ENCODE measurements at places on chromosomes 1 and 21.

DNA sequence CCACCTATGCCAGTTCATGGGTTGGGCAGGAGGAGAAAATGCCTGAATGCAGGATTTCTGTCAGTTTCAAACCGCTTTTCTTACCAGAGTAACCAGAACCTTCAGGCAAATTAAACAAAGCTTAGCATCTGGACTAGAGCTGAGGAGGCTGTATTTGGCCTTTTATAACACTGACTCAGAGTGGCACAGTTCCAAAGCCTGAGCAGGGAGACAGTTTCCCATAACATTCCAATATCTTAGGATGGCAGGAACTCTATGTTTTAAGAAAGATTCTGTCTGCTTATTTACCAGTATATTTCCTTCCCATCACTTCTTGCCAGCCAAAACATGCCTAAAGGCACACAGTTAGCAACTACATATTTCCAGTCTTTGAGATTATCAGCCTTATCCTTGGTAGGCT is 46.8 kb downstream of the UBR4 start:
- no peak overlapping the region for H3K27ac ChIP-seq
- DNase-seq = no peak
- H3K27me3 ChIP-seq = no peaks in the 10 kb centered on the region
- peaks cover 35% of the 10 kb centered on the region for H3K36me3 ChIP-seq
- no peaks in the 10 kb centered on the region for H3K4me1 ChIP-seq

DNA sequence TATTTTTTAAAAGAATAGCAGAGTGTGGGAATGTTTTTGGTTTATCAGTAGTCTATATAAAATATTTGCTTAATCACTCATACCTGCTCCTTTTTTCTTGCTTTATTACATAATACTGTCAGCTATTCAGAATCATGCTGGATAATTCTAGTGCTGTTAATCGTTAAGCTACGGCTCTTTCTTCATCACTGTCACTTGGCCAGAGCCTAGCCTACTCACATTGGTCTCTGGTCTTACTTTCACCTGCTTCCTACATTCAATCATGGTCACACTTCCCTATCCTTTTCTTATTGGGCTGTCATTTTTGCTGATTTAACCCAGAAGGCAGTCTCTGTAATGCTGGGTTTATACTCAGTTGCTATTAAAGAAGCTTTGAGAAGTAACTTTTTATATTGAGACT is 2.5 kb downstream of the KLHL20 start:
- no peak overlapping the region for H3K27ac ChIP-seq
- H3K4me3 ChIP-seq = no peak overlapping the region
- H3K4me1 ChIP-seq = no peaks in the 10 kb centered on the region
- no peaks in the 10 kb centered on the region for H3K27me3 ChIP-seq

GRCh38 chr1:4946343-4946742 is 291.9 kb downstream of the AJAP1 start:
- no peaks in the 10 kb centered on the region for H3K4me1 ChIP-seq
- no peak for DNase-seq
- H3K36me3 ChIP-seq = no peaks in the 10 kb centered on the region
- no peak overlapping the region for H3K4me3 ChIP-seq
- H3K27me3 ChIP-seq = no peaks in the 10 kb centered on the region

GRCh38 chr1:3564921-3565831 is 46.1 kb downstream of the MEGF6 start:
- no peak overlapping the region for H3K27ac ChIP-seq
- DNase-seq = peak; percentile 31
- no peaks in the 10 kb centered on the region for H3K36me3 ChIP-seq
- no peaks in the 10 kb centered on the region for H3K27me3 ChIP-seq

DNA sequence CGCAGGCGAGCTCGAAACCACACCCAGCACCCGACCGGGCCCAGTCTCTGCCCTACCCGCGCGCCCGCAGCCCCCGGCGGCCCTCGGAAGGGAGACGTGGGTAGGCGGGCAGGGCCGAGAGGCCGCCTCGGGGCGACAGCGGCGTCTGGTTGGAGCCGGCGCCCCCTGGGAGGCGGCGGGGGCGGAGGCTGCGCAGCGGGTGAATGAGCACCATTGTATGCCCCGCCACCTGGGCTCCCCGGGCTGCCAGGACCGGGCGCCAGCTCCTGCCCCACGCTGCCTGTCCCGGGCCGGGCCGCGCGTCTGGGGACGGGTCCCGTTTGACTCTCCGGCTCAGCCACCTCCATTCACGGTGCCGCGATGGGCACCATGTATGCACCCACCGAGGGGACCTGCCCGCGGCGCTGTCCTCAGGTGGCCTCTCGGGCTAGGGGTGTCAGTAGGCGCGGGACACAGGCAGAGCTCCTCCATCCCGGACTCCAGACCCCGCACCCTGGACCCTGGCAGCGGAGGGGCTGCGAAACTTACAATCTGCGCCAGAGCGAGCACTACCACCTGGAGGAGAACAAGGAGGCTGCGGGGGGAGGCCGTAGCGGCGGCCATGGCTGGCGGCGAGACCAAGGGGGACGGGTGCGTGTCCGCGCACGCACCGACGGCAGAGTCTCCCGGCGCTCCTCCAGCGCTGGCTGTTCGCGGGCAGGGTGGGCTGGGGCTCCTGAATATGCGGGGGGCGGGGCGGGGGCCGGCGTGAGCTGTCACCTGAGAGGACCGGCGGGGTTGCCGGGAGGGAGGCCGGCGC is at the start of gene COL9A2:
Gene COL9A2, minus strand, starts transcription at position 692 of the 799 bp plus-strand sequence. Its CDS starts 89 bp downstream, at position 603.
- H3K4me3 ChIP-seq = peak within 1 kb of the TSS; percentile 48
- H3K36me3 ChIP-seq = no peaks in the 10 kb centered on the region
- H3K27ac ChIP-seq = no peak within 1 kb of the TSS
- no peak for DNase-seq
- H3K27me3 ChIP-seq = peaks cover 27% of the 10 kb centered on the region
- no peaks in the 10 kb centered on the region for H3K4me1 ChIP-seq

GRCh38 chr21:14271053-14271452 is 55.1 kb downstream of the RBM11 start:
- no peak overlapping the region for H3K27ac ChIP-seq
- H3K4me1 ChIP-seq = no peaks in the 10 kb centered on the region
- H3K27me3 ChIP-seq = peaks cover 2% of the 10 kb centered on the region
- no peaks in the 10 kb centered on the region for H3K36me3 ChIP-seq
- DNase-seq = no peak
- H3K4me3 ChIP-seq = no peak overlapping the region

- no peaks in the 10 kb centered on the region for H3K36me3 ChIP-seq
- no peak for DNase-seq
- H3K27ac ChIP-seq = no peak overlapping the region
- no peak overlapping the region for H3K4me3 ChIP-seq
- peaks cover 3% of the 10 kb centered on the region for H3K4me1 ChIP-seq
These were observed 12.8 kb downstream of the TRAPPC10 start for GRCh38 chr21:44024887-44025353.

GRCh38 chr1:3611170-3612019 is at the start of gene MEGF6:
Gene MEGF6 (minus strand): TSS chr1:3611508. CDS start chr1:3611268, 240 bp downstream.
- peak within 1 kb of the TSS; percentile 60 for H3K4me3 ChIP-seq
- no peak within 1 kb of the TSS for H3K27ac ChIP-seq
- no peaks in the 10 kb centered on the region for H3K27me3 ChIP-seq
- DNase-seq = no peak

- no peaks in the 10 kb centered on the region for H3K36me3 ChIP-seq
- H3K4me3 ChIP-seq = no peak overlapping the region
- H3K27me3 ChIP-seq = peaks cover 30% of the 10 kb centered on the region
These were observed 38.2 kb downstream of the SMYD2 start for GRCh38 chr1:214318956-214319736.

GRCh38 chr1:24203404-24203803 is 16.3 kb upstream of the IFNLR1 start:
- no peaks in the 10 kb centered on the region for H3K27me3 ChIP-seq
- no peak overlapping the region for H3K27ac ChIP-seq
- H3K36me3 ChIP-seq = no peaks in the 10 kb centered on the region
- DNase-seq = no peak
- peaks cover 2% of the 10 kb centered on the region for H3K4me1 ChIP-seq
- no peak overlapping the region for H3K4me3 ChIP-seq

GRCh38 chr1:45043094-45043493 is 31.0 kb downstream of the UROD start:
- peaks cover 2% of the 10 kb centered on the region for H3K4me1 ChIP-seq
- no peak overlapping the region for H3K4me3 ChIP-seq
- no peaks in the 10 kb centered on the region for H3K27me3 ChIP-seq
- H3K36me3 ChIP-seq = no peaks in the 10 kb centered on the region
- DNase-seq = no peak

- peaks cover 1% of the 10 kb centered on the region for H3K4me1 ChIP-seq
- peak overlapping the region; percentile 97 for H3K4me3 ChIP-seq
- no peak overlapping the region for H3K27ac ChIP-seq
- H3K36me3 ChIP-seq = no peaks in the 10 kb centered on the region
- no peaks in the 10 kb centered on the region for H3K27me3 ChIP-seq
These were observed 1.0 kb downstream of the IQGAP3 start for GRCh38 chr1:156571261-156571852.

- no peaks in the 10 kb centered on the region for H3K27me3 ChIP-seq
- no peak overlapping the region for H3K4me3 ChIP-seq
- no peaks in the 10 kb centered on the region for H3K36me3 ChIP-seq
- peaks cover 7% of the 10 kb centered on the region for H3K4me1 ChIP-seq
- no peak for DNase-seq
- no peak overlapping the region for H3K27ac ChIP-seq
These were observed 14.8 kb downstream of the BCAR3 start for GRCh38 chr1:93666613-93667384.

DNA sequence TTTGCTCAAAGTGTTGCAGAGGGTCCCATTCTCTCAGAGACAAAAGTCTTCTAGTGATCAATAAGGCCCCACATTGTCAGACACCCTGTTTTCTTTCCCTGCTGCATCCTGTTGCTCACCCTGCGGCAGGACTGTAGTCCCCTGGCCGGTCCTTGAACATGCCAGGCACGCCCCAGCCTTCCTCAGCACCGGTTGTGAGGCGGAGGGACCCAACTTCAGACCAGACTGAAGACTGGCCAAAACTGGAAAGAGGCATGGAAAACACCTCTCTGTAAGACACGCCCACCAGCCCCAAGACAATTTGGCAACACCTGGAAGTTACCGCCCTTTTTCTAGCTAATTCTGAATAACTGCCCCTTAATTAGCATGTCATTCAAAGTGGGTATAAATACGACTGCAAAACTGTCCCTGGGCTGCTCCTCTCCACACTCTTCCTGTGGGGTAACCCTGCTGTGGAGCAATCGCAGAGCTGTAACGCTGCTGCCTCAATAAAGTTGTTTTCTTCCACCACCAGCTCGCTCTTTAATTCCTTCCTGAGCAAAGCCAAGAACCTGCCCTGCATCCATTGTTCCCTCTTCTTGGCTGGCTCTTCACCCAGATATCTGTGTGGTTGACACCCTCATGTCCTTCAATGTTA is 23.8 kb downstream of the PLA2G2A start:
- no peaks in the 10 kb centered on the region for H3K36me3 ChIP-seq
- H3K4me1 ChIP-seq = peaks cover 3% of the 10 kb centered on the region
- no peaks in the 10 kb centered on the region for H3K27me3 ChIP-seq
- no peak overlapping the region for H3K27ac ChIP-seq
- H3K4me3 ChIP-seq = no peak overlapping the region
- no peak for DNase-seq

DNA sequence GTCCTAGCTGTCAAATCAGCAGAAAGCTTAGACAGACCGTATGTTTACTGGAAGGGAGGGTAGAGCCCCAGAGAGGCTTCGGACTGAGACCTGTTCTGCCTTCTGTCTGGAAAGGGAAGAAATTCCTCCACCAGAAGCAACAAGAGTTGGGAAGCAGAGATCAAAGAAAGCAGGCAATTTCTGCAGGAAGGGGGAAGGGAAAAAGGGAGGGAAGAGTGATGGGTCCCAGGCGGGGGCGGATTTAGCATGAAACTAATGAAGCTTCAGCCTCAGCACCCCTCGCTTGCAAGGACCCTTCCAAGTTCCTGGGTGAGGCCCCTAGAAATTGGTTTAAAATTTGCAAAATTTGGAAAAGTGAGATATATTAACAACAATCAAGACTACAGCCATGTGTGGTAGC is 26.6 kb upstream of the FAM20B start:
- no peaks in the 10 kb centered on the region for H3K4me1 ChIP-seq
- H3K36me3 ChIP-seq = no peaks in the 10 kb centered on the region
- DNase-seq = no peak
- no peak overlapping the region for H3K27ac ChIP-seq
- H3K27me3 ChIP-seq = no peaks in the 10 kb centered on the region
- H3K4me3 ChIP-seq = no peak overlapping the region

GRCh38 chr1:228830954-228831481 is 95.7 kb downstream of the RHOU start:
- H3K4me3 ChIP-seq = no peak overlapping the region
- H3K4me1 ChIP-seq = 0 out of 2 replicates have a peak, but pooled peaks cover 3% of the 10 kb centered on the region
- no peaks in the 10 kb centered on the region for H3K27me3 ChIP-seq
- H3K27ac ChIP-seq = no peak overlapping the region

- no peak overlapping the region for H3K4me3 ChIP-seq
- no peaks in the 10 kb centered on the region for H3K27me3 ChIP-seq
- H3K36me3 ChIP-seq = no peaks in the 10 kb centered on the region
- H3K27ac ChIP-seq = no peak overlapping the region
These were observed 170.6 kb upstream of the ARHGEF16 start for GRCh38 chr1:3283849-3284248.

- no peak overlapping the region for H3K4me3 ChIP-seq
- no peak overlapping the region for H3K27ac ChIP-seq
- no peaks in the 10 kb centered on the region for H3K36me3 ChIP-seq
These were observed 43.6 kb downstream of the TBX15 start for GRCh38 chr1:118944546-118944945.

DNA sequence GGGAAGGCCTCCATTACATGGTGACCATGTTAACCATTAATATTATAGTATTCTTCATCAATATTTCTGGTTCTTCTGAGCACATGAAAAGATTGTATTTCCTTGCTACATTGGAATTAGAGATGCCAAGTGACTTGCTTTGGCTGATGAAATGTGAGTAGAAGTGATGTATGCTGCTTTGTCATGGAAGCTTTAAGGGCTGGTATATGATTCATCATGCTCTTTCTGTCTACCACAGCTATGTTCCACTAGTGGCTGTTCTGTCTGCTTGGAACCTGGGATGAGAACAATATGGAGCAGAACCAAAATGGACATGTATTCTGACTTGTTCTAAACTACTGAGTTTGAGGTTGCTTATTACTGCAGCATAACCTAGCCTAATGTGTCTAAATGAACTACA is 163.3 kb downstream of the TM2D1 start:
- H3K4me3 ChIP-seq = no peak overlapping the region
- no peak overlapping the region for H3K27ac ChIP-seq
- no peaks in the 10 kb centered on the region for H3K36me3 ChIP-seq
- no peaks in the 10 kb centered on the region for H3K27me3 ChIP-seq
